ENCODE measurements at places on chromosomes 12 and 14.
A peak's percentile ranks its signal among the peaks of the same experiment; 100 is the strongest.

DNA sequence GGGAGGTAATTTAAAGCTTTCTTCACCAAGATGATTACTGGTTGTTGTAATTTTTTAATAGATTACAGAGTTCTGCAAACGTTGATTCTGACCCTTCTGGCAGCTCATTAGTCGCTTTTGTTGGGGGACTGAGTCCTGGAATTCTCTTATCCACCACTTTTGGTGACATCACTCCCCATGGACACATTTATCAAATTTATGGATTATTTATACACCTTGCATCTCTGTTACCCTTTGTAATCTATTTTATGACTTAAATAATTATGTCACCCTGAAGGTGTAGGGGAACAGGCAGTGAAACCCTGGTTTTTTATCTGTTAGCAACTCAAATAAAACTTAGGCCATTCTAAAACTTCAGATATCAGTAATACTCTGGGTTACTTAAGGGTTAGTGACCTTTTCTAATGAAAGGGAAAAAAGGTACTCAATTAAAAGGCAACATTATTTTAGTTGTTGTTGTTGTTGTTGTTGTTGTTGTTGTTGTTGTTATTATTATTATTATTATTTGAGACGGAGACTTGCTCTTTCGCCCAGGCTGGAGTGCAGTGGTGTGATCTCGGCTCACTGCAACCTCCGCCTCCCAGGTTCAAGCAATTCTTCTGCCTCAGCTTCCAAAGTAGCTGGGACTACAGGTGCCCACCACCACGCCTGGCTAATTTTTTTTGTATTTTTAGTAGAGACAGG lies 58.9 kb upstream of the RNU6-7 start:
- no peak for DNase-seq

GRCh38 chr14:55028066-55028465 lies 1.0 kb downstream of the SOCS4 start:
- DNase-seq: no peak

GRCh38 chr14:63524537-63525155 lies 18.5 kb downstream of the PPP2R5E start:
- DNase-seq: no peak

DNA sequence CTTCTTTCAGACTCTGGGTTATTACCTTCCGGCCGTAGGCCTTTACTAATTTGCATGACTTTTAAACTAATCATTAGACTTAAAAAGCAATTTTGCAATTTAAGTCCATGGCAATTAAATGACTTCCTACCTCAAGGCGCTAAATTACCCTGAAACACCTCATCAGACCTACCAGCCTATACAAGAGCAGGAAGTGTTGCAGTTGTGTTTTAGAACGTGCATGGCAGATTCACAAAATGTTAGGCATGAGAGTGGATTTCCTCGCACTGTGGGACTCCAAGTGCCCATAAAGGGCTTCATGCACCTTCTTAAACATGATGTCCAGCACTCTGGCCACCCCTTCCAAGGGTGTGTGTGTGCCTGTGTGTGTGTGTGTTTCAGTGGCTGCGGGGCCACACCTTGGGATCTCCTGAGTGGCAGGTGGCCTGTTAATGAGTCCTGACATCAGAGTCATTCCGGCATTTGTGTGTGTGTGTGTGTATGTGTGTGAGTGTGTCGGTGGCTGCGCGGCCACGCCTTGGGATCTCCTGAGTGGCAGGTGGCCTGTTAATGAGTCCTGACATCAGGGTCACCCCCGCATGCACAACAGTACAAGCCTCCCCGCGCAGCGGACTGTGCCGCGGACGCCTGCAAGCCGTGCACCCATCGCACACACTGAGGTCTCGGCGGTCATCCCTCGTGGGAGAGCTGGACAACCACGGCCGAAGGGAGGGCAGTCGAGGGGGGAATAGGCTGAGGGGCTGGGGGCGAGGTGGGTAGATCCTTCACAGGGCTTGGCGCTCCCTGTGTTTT lies 900 bp downstream of the C2CD5 start:
- peak; percentile 30 for DNase-seq

DNA sequence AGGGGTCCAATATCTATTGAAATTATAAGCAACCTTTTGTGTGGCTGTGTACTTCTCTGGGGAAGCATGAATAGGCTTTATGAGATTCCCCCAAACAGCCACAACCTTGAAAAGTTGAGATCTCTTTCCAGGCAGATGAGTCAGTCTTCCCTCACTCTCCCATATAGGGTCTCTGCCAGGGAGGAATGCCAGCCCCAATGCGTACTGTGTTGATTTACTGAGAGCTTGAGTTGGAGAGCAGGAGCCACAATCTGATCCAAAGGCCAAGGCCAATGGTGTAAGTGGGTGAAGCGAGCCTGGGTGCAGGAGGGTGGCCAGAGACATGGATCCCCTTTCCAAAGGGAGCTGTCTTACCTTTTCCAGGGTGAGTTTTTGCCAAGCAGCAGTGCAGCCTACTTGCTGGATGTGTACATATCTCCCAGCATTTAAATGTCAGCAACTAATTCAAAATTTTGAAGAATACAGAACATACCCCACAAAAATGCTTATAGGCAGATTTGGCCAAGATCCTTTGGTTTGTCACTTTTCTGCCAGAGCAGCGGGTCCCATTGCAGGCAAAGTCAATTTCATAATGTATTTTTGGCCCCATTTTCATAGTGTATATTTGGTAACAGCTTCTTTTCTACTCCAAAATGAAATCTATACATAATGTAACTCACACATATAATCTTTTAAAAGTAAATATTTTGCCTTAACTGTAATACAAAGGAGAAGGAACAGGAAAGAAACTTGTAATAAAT lies 88.2 kb downstream of the TBC1D30 start:
- DNase-seq: no peak

Data from T-helper 22 cell (primary cell).